WERI-Rb-1 (cell line): ENCODE measurements at places on chromosomes 5 and 9.
A peak's percentile ranks its signal among the peaks of the same experiment; 100 is the strongest.

DNA sequence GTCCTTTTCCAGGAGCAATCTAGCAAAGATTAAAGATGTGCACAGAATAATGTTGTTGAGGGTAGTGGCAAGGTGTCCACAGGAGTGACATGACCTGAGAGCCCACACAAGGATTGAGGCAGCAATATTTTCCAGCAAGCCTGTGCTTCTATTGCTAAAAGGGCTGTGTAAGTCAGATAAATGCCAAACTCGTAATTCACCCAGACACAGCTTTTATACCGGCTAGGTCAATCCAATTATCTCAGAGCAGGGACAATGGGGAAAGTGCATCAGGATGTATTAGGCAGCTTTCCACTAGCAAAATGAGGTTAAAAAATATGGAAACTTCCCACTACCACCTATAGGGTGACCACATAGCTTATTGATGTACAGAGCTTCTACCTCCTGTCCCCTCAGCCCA lies 34.8 kb upstream of the RAB3C start:
- peak; percentile 11 for DNase-seq

DNA sequence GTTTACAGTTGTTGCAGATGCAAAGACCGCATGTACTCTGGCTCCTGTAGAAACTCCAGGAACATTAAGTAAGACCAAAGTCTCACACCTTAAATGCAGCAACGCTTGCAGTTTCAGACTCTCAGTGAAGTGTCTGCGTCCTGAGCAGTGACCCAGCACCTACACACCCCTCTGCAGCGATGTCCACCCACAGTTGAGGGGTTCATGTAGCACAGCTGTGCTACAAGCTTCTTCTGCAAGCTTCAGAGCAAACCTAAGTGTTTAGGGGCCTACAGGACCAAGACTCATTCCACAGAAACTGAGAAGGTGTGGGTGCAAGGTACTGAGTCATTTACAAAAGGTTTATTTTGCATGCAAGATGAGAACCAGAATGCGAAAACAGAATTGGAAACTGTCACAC lies 191.0 kb downstream of the IRX2 start:
- no peak for DNase-seq

- no peak for DNase-seq
Observed at GRCh38 chr9:26694381-26695297, 198.0 kb downstream of the CAAP1 start.

- DNase-seq: no peak
Observed at GRCh38 chr5:127599847-127600246, 49.0 kb upstream of the CTXN3 start.

DNA sequence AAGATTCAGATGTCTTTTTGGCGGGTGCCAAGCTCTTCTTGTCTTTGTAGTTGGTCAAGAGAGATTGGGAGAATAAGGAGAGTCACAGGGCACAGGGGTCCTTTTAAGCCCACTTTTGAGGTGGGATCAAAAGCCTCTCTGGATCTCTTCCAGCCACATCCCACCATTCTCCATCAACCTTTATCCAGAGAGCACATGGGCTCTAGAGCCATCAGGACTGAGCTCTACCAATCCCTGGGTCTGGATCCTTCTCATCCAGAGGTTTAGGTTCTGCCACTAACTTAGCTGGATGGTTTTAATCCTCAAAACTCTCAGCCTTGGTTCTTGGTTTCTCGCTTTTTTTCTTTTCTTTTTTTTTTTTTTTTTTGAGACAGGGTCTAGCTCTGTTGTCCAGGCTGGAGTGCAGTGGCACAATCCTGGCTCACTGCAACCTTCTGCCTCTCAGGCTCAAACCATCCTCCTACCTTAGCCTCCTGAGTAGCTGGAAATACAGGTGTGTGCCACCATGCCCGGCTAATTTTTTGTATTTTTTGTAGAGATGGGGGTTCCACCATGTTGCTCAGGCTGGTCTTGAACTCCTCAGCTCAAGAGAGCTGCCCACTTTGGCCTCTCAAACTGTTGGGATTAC lies 44.6 kb upstream of the MATR3 start:
- no peak for DNase-seq
